ENCODE measurements at places on chromosomes 1 and 21.

GRCh38 chr1:101507547-101507971 lies 270.7 kb downstream of the S1PR1 start:
- DNase-seq = no peak

GRCh38 chr1:68029444-68029843 lies 21.0 kb downstream of the DIRAS3 start:
- DNase-seq = no peak

DNA sequence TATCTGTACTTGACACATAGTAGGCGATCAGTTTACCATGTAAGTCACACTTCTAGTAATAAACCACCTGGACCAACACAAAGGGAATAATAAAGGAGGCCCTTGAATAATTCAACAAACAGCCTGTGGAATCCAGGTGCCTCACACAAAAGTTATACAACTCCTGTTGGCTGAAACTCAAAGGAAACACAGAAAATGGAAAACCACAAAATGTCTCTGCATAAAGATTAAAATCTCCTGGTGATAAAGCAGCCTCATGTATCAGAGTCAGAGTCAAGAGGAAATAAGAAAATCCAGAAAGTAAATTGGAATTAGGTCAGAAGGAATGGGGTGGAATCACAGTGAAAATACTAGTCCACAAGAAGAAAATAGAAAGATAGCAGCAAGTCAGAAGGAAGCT lies 592.5 kb downstream of the NPHP4 start:
- DNase-seq = no peak

- DNase-seq = no peak
Observed at GRCh38 chr1:245855846-245856730, 651.0 kb downstream of the SMYD3 start.

- DNase-seq = no peak
Observed at GRCh38 chr1:196115646-196116045, 492.6 kb downstream of the KCNT2 start.

DNA sequence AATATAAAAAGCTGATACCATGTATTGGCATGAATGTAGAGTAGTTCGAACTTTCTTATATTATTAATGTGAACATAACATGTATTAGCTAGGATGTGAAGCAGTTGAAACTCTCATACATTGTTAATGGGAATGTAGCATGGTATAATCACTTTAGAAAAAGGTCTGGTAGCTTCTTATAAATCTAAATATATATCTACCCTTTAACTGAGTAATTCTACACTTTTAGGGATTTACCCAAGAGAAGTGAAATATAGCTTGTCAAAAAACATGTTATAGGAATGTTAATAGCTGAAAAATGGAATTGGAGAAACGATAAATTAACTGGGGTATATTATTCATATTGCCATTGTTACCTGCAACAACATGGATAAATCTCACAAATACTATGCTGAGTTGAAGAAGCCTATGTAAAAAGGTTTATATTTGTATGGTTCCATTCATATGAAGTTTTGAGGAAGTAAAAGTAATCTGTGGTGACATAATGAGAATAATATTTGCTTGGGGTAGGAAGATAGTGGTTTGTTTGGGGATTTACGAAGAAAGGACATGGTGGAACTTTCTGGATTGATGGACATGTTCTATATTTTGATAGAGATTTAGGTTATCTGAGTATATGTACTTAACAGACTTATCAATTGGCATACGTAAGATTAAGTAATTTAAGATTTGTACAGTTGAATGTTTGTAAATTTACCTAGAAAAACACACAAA lies 76.6 kb downstream of the MAST2 start:
- no peak for DNase-seq

DNA sequence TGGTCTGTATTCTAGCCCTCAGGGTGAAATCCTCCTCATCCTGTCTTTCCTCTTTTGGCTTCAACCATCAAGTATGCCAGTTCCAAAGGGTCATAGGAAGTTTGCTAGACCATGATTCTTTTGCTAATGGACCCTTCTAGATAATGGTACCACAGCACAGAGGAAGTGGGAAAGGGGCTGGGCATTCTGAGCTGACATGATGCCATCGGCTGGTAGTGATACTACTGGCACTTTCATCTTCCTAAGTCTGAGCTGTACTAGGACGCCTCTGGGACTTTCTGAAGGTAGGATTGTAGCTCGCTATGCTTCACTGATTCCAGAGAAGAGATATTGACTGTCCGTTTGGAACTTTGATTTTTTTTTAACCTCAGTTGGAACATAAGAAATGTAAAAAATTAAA lies 11.4 kb downstream of the FASLG start:
- no peak for DNase-seq

DNA sequence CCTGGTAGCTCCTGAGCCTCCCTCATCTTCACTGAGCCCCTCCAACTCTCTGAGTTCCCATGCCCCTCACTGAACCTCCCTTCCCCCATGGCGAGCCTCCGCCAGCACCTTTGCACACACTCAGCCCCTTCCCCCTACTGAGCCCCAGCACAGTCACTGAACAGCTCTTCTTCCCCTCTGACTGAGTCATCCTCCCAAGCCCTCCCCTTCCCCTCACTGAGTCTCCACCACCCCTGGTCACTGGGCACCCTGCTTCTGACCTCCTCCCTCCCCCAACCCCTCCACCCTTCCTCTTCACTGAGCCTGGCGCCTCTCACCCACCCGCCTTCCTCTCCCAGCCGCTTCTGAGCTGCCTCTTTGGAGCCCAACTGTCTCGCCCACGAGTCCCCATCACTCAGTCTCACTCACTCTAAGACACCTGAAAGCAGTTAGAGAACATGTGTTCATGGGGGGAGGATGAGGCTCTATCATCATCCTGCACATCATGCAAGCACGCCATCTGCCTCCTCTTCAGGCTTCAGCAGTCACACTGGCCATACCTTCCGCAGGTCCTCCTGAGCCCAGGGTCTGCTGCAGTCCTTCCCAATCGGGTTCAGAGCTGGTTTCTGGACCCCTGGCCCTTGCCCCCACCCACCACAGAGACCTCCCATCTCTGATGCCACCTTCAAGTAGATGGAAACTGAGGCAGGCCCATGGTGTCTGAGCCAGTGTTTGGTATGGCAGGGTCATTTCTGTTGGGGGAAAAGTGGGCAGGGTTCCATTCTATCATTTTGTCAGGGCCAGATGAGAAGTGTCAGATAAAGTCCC lies 2.0 kb upstream of the TRNP1 start:
- DNase-seq = peak; percentile 51

- no peak for DNase-seq
Observed at GRCh38 chr1:206839006-206839560, 26.3 kb upstream of the IL20 start.

- DNase-seq = no peak
Observed at GRCh38 chr1:156295391-156295947, at the start of gene GLMP. Gene GLMP, minus strand, starts transcription at chr1:156295679. Its CDS starts 34 bp downstream, at chr1:156295645.

DNA sequence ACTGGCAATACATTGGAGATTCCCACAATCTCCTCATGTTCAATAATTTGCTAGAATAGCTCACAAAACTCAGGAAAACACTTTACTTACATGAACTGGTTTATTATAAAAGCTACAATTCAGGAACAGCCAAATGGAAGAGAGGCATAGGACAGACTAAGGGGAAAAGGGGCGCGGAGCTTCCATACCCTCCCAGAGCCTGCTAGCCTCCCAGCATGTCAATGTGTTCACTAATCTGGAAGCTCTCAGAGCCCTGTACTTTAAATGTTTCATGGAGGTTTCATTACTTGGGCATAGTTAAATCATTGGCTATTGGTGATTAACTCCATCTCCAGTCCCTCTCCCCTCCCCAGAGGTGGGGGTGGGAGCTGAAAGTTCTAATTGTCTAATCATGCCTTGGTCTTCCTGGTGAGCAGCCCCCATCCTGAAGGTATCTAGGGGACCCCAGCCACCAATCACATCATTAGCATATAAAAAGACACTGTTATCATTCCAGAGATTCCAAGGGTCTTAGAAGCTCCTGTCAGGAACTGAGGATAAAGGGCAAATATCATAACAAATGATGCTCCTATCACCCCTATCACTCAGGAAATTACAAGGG lies 10.9 kb upstream of the DMRTB1 start:
- no peak for DNase-seq

Data from HTR-8/SVneo (cell line).